ENCODE measurements at places on chromosomes 5 and 9. TPM values are rescaled to one million over a fixed set of nuclear protein-coding genes. Genes with fewer than 3 reads are reported as not detected.

GRCh38 chr5:83714810-83715209 is 5.8 kb downstream of the HAPLN1 start:
- DNase-seq: peak; percentile 58

- no peak for DNase-seq
Measured at GRCh38 chr5:66655395-66656324, 59.5 kb downstream of the MAST4 start.

- DNase-seq: no peak
Measured at GRCh38 chr9:16150938-16151650, 598.3 kb downstream of the CCDC171 start.

DNA sequence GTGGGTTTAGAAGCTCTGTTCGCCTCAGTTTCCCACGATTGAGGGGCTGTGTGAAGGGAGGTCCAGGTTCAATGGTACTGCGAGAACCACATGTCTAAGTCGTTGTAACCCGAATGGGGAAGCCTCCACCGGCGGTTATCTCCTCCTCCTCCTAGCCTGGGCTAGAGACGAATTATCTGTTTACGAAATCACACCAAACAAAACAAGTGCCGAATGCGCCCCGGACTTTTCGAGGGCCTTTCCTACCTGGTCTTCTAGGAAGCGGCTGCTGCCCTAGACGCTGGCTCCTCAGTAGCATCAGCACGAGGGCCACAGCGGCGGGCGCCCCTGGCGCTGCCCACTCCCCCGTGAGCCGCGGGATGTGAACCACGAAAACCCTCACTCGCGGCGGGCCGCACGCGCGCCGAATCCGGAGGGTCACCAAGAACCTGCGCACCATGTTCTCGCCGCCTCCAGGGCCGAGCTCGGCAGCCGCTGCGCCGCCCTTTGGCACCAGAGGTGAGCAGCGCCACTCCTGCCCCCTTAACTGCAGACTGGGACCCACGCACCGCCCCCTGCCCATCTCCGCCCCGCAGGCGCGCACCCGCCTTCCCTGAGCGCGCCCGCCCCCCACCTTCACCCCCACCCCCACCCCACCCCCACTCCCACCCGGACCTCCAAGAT is at the start of gene CDKN2A:
Gene CDKN2A (minus strand): TSS at position 500 of the 663 bp plus-strand sequence.
- DNase-seq: peak; percentile 84

DNA sequence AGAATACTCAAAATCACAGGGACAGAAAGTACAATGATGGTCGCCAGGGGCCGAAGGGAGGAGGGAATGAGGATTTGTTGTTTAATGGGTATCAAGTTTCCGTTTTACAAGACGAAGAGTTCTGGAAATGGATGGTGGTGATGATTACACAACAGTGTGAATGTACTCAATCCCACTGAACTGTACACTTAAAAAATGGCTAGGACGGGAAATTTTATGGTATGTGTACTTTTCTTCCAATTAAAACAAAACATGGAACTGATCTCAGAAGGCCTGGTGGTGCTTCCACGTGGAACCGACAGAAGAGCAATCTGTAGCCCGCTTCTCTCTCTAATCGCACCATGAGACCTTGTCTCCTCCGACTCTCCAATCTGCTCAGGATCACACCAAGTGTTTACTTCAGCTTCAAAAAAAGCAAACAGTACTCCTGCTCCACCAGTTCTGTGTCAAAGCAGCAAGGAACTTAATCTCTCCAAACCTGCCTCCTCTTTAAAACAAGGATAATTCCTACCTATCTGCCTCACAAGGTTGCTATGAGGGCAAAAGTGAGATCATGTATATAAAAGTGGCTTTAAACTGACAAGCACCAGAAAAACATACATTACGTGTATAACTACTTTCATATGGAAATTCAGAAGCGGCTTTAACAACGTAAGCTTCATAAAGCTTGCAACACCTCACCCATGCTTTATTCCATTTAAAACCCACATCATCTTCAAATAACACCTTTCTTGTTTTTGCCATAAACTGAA is 2.1 kb downstream of the ECPAS start:
- peak; percentile 57 for DNase-seq

BARHL1 gene
- total RNA-seq: not detected

- peak; percentile 67 for DNase-seq
Measured at GRCh38 chr5:41270423-41271251, 57.3 kb upstream of the C6 start.

DNA sequence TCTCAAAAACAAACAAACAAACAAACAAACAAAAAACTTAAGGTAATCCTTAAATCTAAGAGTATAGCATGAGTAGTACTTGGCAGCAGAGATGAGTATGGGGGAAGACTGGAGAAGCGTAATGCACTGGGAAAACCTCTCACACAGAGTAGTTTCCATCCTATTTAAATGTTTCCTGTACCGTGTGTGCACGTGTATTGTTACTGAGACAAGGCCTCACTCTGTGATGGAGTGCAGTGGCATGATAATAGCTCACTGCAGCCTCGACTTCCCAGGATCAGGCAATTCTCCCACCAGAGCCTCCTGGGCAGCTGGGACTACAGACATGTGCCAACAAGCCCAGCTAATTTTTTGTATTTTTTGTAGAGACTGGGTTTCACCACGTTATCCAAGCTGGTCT is 2.9 kb downstream of the UIMC1 start:
- no peak for DNase-seq

GRCh38 chr9:126606483-126606870 is 7.3 kb upstream of the LMX1B start:
- DNase-seq: no peak

IL13 gene
- total RNA-seq: not detected

GRCh38 chr9:100216178-100216787 is 117.2 kb downstream of the INVS start:
- DNase-seq: peak; percentile 92

DNA sequence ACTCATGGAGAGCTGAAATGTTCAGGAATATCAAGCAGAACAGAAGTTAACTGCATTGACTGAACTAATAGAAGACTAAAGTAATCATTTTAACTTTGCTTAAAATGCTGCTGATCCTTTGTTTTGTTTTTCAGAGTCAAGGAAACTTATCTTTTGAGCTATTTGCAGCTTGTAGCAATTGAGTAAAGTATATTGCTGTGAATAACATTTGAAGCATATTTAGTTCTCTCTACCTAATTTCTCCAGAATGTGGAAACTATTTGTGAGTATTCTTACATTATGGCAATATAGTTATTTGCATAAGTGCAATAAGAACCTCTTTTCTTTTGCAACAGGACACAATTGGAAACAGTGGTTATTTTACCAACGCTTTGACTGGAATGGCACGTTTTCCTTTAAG is 5.3 kb upstream of the SOX30 start:
- DNase-seq: no peak

DNA sequence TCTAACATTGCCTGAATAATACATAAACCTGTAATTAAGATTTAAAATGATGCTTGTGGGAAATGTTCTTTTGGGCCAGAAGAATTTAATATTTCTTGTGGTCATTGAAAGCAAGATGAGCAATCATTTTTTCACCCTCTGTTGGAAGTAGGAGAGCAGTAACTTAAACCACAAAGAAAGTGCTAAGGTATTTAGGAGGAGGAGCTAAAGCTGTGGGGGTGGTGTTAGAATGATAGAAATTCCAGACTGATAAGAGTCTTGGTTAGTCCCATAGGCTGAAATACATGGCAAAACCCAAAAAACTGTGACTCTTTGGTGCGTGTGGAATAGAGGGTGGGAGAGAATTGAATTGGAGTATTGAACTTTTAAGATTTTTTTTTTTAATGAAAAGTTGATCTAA is 247.0 kb downstream of the YTHDC2 start:
- no peak for DNase-seq

DNA sequence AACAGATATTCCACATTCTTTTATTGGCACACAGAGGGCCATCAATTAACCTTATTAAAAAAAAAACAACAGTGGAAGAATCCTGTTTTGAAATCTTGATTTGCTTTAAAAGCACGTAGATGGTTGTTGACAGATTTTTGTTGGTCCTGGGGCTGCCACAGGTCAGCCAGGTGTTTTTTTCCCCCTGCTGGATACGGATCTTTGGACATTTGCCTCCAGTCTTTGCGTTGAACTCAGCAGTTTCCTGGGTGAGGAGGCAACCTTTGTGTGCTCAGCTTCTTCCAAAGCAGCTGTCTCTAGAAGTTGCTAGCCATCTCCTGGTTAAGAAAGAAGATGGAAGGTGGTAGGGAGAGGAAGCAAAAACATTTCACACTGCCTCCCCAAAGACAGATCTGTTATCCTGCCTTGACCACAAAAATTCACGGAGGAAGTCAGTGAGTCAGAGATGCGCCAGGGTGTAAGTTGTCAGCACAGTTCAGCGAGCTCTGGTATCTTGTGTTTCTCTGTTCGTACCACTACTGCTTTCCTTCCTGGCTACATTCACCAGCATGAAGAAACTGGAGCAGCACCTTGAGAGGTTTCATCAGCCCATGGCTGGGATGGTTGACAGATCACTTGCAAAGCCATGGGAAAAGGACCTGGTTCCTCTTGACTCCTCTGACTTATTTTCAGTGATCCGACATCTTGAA is 207.3 kb downstream of the ARHGAP26 start:
- DNase-seq: peak; percentile 37

ANGPTL2 gene
- total RNA-seq: 14.9 TPM

DNA sequence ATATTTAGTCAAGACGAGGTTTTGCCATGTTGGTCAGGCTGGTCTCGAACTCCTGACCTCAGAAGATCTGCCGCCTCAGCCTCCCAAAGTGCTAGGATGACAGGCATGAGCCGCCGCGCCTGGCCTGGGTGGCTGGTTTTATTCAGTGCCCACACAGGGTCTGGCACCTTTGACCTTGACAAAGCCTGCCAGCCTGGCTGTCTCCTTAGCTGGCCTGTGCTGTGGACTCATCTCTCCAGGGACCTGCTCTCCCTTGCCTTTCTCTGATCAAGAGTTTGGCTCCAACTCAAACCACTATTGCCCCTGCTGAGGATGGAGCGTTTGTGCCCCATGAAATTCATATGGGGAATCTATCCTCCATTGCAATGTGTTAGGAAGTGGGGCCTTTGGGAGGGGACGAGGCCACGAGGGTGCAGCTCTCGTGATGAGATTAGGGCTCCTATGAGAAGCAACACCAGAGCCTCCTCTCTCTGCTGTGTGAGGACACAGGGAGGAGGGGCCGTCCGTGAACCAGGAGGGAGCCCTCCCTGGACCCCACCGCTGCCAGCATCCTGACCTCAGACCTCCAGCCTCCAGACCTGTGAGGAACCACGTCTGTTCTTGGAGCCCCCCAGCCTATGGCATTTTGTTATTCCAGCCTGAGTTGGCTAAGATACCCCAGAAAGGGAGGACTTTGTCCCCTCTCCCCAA is 45.0 kb downstream of the MRPL36 start:
- no peak for DNase-seq

DNA sequence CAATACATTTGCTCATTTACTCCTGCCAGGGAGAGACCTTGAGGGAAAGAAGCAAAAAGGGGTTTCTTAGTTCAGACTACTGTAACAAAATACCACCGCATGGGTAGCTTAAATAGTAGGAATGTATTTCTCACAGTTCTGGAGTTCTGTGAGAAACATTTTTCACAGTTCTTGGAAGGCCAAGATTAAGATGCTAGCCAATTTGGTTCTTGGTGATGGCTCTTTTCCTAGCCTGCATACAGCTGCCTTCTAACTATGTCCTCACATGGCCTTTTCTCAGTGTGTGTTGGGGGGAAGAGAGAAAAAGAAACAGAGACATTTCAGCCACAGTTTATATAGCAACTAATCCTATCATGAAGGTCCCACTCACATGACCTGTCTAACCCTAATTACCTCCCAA is 1644.7 kb upstream of the C9orf72 start:
- no peak for DNase-seq

DNA sequence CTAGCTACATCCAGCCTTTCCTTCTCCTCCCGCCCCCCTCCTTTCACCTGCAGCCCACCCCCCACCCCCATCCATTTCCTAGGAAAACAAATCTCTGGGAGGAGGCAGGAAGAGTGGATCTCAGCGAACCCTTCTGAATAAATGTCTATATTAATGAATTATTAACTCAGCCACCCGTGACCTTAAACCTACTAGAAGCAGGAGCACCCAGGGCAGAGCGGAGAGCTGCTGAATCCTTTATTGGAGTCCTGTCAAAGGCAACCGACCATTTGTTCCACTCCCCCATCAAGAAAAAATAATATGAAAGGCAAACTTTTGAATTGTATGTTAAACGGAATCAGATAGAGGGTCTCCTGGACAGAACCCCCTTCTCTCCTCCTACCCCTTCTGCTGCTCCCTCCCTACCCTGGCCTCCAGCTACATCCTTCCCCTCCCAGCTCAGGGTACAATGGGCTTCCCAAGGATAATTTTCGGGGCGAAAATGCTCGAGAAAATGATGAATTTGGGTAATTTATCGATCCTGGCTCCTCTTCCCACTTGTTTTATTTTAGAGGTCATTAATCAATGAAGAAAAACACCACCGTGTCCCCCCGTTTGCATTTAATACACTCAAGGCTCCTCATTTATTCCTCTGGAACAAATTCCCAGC is 3.3 kb upstream of the PRDM6 start:
- DNase-seq: peak; percentile 65

- no peak for DNase-seq
Measured at GRCh38 chr5:139113892-139114291, 84.3 kb downstream of the SIL1 start.
